ENCODE measurements at places on chromosomes 2 and 18. TPM values are rescaled to one million over a fixed set of nuclear protein-coding genes. Genes with fewer than 3 reads are reported as not detected.

DNA sequence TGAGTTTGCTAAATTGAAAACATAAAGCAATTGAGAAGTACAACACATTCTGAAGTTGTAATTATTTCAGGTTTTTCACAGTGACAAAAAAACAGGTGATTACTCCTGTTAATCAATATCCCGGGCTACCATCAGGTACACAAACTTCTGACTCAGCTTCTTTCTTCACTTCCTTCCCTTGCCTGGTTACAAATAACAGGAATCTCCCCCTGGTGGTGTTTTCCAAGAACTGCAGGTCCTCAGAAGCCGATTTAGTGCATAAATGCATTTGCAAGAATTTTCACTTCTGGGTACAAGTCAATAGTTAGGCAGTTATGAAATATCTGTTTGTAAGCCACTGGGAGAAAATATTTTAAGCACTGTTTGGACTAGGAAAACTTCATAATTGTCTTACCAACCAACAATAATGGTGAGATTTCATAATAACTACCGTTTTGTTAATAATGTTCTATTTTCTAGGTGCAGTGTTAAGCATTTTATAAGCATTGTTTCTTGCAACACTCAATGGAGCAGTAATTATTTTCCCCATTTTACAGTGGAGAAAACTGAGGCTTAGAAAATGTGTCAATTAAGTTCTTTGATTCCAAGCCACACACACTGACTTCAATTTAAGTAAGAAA, 12.4 kb upstream of the GMCL1 start:
- DNase-seq, result no peak

GRCh38 chr2:237923481-237924163, 43.2 kb upstream of the UBE2F start:
- peak; percentile 86 for DNase-seq

IL1F10 gene
- not detected for total RNA-seq

GRCh38 chr2:232931636-232932035, 61.6 kb downstream of the SNORC start:
- no peak for DNase-seq

- DNase-seq, result no peak
These were observed 452.9 kb upstream of the SPRED2 start for GRCh38 chr2:65885266-65885665.

DNA sequence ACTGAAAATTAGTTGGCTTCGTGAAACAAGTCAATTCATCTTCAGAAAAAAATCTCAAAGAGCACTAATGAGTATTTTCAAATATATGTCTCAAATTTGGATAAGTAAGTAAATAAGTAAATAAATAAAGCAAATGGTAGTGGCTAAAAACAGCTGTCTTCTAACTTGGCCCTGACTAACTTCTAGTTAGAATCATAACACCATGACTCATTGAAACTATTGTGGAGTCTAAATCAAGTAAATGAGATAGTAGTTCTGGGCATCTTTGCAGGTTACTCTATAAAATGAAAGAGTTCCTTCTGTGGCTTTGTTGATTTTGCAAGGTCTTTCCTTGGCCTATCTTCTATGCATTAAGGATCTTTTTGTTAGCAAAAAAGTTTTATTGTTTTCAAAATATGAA, 110.7 kb downstream of the SLC8A1 start:
- no peak for DNase-seq

DNA sequence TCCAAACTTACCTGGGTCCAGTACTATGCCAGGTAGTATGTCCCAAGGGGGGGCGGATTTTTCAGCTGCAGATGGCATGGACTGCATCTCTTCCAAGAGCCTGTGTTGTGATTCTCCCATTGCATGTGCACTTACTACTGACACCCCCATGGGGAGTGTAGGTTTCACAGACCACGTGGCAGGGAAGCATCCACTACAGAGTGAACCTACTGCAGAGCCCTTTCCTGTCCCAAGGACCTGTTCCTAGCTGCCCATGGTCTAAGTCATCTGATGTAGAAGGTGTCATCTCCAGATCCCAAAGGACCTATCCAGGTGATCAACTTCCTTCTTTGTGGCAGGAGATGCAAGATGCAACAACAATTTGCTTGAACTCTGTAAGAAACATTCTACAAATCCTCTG, 9.9 kb upstream of the SULT1C3 start:
- no peak for DNase-seq

SERPINB12 gene
- total RNA-seq, result not detected

DNA sequence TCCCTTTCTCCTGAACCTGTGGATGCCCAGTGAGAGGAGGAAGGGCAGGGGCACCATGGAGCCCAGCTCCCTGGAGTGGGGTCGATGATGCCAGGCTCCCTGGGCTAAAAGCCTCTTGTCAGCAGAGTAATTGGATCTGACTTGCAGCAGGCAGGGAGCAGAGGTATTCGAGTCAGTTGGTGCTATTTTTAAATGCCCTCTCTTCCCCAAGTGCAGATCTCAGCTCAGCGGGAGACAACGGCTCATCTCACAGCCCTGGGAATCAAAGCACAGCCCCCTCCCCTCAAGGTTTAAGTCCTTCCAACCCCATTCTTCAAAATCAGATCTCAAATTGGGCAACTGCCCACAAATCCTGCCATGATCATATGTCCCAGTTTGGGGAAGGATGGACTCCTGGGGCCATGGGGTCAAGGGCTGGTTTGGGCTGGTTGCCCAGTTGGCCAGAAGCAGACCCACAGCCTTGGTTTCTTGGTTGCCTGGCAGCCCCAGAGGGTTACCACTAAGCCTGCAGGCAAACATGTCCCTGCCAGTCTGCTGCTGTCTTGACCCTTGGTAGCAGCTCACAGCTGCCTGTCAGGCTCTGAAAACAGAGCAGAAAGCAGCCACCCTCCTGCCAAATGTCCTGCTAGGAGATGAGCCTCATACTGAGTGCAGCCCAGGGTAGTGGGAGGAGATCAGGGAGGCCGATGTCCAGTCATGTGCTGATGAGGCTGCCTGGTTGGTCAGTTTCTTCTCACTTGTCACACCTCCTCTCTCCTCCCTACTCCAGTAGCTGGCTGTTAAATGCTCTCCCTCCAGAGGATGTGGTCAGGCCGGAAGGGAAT, 244.9 kb downstream of the LOXHD1 start:
- DNase-seq, result peak; percentile 59

DNA sequence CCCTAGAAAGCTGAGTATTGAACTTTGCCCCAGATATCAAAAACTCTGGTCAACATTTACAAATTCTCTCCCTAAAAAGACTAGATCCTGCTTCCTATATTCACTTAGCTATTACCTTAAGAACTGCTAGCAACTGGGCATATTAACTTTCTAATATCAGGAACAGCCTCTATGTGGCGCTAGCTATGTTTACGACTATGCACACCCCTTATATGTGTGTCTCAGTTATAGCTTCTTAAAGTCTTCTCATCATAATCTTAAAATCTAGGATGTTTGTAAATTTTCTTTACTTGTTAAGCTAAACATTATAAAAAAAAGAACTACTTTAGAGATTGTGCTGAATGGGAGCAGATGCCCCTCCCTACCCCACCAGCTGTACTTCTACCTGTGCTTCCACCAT, 1.7 kb upstream of the STAMBP start:
- DNase-seq, result no peak

GRCh38 chr2:59236723-59237122, 995.6 kb upstream of the FANCL start:
- DNase-seq, result no peak

- DNase-seq, result no peak
These were observed 31.5 kb downstream of the CXCR4 start for GRCh38 chr2:136086253-136087016.

- no peak for DNase-seq
These were observed 38.9 kb upstream of the GREB1L start for GRCh38 chr18:21203126-21203525.

DNA sequence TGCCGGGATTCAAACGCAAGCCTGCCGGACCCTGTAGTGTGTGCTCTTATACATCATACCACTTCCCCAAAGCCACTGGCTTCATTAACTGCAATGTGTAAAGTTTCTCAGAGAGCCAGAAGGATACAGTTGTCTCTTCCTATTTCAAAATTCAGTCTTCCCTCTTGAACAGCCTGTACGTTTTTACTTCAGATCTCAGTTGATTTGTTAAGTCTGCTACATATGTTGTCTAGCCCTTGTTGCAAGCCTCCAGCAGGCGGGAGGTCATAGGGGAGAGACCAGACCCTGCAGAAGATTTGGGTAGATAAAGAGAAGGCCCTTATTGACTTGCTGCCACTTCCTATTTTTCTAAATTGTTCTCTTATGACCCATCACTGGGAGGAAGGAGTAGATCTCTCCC, 56.2 kb downstream of the ARHGEF33 start:
- no peak for DNase-seq

DNA sequence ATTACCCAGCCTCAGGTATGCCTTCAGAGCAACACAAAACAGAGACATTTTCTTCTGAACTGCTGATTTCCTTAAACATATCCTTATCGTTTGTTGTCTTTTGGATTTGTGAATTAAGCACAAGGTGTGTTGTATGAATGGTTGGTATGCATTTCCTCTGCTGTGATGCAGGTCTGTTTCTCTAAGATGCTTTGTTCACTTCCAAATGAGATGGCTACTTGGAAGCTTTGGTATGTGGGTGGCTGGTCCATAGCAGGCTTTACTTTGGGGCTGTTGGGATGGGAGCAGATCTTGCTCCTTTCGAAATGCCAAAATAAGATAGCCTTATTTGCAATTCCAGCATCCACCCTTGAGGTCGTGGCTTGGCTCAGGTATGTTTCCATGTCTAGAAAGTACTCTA, 257.2 kb downstream of the INSIG2 start:
- no peak for DNase-seq

ORMDL1 gene
- total RNA-seq, result 19.4 TPM

ACTG2 gene
- 1.7 TPM for total RNA-seq

DNA sequence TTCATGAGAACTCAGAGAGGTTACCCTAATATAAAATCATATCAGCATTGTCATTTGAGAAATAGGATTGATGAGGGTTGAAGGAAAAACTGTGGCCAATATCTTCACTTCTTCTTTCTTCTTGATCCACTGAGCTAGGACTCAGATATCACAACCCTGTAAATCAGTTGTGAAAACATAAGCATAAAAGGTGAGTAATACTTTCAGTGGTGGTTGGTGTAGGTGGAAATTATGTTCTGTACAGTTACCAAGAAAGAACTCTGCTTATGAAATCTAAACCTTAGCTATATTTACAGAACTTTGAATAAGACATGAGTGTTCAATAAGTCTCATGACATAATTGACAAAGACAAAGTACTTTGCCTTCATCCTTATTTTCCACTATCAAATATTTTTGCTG, 56.3 kb downstream of the PAX3 start:
- DNase-seq, result no peak

GTF2A1L gene
- total RNA-seq, result not detected

RFTN2 gene
- total RNA-seq, result 4.4 TPM

SCYGR4 gene
- total RNA-seq, result not detected

DNA sequence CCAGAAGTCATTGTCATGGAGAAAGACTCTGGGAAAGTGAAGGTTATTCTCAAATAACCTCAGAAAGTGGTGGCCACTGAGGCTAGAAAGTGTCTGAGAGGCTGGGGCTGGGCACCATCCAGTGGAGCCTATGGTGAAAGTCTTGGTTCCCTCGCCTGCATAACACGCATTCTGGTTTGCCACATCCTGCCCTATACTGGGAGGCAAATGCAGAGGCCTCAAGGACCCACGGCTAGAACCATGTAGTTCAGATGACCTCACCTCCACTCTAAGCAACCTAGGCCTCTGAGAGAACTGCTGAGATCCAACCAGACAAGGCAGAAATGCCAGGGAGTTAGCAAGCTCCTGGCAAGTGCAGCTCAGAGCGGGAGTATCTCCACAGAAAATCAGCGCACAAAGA, 5.1 kb downstream of the ITGB6 start:
- no peak for DNase-seq

GRCh38 chr2:155054712-155055111, 356.2 kb downstream of the KCNJ3 start:
- DNase-seq, result no peak

GRCh38 chr2:40254611-40255010, 197.3 kb downstream of the SLC8A1 start:
- no peak for DNase-seq

DNA sequence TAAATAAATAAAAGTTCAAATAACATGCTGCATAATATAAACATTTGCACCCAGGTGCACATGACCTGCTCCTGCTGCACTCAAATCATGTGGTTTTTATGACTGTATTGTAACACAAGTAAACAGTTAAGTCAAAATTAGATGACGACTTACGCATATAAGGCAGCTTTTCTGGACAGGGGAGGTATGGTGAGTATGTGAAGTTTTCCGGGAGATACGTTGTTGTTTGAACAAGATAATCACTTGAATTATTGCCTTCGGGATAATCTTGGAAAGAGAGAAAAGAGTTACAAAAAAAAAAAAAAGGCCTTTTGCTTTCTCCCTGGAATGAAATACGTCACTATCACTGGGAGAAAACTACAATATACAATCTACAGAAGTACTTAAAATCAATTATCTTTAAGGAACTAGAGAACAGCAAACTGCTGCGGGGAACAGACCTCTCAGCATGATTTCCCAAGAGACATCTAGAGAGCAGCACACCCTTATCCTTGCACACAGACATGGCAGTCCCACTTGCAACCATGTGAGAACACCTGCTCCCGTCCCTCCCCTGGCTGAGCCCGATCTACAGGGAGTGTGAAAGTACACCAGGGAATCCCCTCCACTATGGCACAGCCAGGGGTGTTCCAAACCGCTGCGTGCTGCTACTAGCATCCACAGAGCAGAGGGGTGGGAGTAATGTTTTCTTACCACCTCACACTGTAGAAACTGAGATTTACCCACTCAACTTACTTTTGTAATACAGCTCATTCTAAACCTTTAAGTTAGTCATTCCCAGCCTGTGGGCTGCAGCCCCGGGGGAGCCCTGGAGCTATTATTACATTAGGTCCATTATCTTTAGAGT, 26.3 kb downstream of the B4GALT6 start:
- no peak for DNase-seq

SNORC gene
- 0.70 TPM for total RNA-seq

NEU4 gene
- total RNA-seq, result not detected

GRCh38 chr2:107305966-107306365, 420.0 kb upstream of the ST6GAL2 start:
- DNase-seq, result no peak

- no peak for DNase-seq
These were observed 18.0 kb downstream of the ZC3H15 start for GRCh38 chr2:186503827-186504606.
